Choroid plexus epithelial cell (primary cell): ENCODE measurements at places on chromosomes 1 and 21.

- peak; percentile 54 for DNase-seq
Observed at GRCh38 chr1:26278303-26278702, 1.6 kb upstream of the SH3BGRL3 start.

DNA sequence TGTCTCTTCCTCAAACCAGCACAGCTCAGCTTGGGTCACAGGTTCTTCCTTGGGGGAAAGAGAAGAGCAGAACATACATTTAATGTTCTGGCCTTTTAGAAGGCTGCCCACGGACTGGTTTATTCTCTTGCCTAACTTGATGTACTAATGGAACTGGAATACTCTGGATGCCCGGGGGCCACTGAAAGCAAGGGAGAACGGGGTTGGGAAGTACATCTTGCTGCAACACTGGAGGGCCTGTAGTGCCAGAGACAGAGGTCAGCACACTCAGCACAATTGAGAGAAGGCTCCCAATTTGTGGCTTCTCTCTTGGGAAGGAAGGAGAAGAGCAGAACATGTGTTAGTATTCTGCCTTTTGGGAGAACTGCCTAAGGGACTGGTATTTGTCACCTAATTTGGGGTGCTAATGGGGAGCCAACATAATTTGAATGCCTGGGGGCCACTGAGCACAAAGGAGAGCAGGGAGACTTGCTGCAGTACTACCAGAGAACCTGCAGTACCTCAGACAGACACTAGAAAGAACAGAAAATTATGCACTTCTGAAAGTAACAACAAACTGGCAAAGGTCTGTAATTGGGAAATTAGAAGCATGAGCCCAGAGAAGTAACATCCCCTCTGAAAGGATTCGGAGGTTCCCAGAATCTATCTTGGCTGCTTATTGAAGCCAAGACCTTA, 14.1 kb downstream of the ZNF691 start:
- peak; percentile 15 for DNase-seq

DNA sequence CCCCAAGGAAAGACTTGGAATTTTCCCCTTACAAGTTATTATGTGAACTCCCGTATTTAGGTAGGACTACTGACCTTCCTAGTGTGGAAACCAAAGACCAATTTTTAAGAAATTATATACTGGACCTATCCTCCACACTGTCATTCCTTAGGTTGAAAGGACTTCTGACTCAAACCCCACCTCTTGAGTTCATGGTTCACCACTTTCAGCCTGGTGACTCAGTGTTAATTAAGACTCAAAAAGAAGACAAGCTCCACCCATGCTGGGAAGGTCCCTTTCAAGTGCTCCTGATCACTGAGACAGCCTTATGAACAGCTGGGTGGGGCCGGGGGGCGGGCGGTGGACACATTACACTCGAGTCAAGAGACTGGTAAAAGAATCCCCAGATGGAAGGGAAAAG, 113.2 kb downstream of the LRRC53 start:
- DNase-seq, result no peak

- DNase-seq, result no peak
Observed at GRCh38 chr21:44490405-44490804, 35.1 kb downstream of the LRRC3 start.

DNA sequence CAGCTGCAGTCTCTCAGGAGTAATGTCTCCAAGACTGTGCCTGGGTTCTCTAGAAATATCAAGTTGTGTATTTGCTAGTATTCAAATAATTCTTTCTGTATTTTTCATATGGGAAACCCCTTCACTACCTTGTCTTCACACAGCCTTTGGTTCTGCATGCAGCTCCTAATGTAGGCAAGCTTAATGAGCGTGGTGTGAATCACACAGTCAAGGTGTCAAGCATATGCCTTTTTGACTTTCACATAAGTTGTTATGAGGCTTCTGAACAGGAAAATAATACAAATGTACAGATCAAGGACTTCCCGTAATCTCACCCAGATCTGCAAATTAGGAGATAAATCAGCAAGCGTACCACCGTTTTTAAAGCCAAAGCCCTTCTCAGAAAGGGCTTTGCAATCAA, at the start of gene FCRL3:
FCRL3 (minus strand) TSS at position 38 of the 400 bp plus-strand sequence. CDS start 280 bp downstream, outside the sequence.
- DNase-seq, result no peak

DNA sequence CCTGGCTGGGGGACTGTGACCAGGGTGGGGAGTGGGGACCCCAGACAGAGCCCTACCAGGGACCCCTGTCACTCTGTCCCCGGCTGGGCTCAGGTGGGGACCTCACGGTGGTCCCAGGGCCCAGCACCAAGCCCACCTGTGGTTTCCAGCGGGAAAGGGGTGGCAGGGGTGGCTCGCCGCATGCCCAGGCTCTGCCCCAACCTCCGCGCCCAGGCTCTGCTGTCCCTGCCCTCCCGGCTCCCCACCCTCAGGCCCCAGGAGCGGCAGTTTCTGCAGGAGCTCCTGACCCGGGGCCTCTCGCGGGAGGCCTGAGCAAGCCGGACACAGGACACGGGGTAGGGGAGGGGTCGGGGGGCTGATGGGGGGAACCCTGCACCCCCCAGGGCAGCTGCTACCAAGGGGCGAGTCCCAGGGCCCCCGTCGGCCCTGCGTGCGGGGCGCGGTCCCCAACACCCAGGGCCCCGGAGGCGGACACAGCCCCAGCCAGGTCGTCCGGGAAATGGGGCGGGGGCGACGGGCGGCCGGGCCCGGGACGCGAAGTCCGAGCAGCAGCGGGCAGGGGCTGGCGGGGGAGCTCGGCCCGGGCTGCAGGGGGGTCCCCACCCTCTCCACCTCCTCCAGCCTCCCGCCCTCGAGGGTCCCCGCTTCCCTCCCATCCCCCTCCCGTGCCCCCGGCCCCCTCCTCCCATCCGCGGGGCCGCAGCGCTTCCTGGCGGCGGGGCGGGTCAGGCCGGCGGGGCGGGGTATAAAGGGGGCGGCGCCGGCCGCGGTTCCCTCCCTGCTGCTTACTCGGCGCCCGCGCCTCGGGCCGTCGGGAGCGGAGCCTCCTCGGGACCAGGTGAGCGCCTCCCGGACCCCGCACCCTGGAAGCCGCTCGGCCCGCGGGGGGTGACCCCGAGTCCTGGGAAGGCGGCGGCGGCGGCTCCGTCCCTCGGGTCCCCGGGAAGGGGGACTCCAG, at the start of gene COL6A2:
COL6A2 (plus strand) TSS at position 777 of the 958 bp plus-strand sequence.
- peak; percentile 59 for DNase-seq

DNA sequence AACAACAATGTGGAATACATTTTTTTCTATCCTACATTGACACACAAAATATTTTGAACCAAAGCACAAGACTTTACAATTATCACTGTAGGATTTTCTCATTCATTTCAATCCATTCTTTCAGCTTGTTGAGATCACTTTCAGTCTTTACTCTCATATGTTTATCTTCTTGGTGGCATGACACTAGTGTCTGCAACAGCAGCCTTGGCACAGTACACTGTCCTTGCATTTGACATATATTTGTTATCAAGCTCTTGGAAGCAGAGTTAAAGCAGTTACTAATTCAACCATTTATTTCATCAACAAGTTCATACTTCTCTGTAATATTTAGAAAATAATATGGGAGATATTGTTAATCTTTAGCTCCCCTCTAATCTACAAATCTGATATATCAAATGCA, 922.4 kb upstream of the ADGRL2 start:
- no peak for DNase-seq

- no peak for DNase-seq
Observed at GRCh38 chr1:174399211-174399610, 48.6 kb upstream of the GPR52 start.

DNA sequence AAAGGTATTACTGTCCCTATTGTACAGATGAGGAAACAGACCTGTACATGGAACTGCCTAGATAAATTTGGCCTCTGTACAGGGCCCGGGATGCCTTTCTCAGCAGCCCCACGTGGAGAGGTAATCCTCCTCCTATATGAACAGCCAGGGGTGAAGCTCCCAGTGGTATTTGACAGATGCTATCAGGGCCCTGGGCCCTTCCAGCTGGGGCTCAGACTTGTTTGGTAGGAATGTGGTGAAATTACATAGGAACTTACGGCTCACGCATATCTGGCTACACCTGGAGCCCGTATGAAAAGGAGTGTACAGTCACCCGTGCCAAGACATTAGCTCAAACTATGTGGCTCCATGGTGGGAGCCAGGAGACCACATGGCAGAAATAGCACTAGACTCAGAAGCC, 24.8 kb upstream of the TCEA3 start:
- DNase-seq, result no peak

- no peak for DNase-seq
Observed at GRCh38 chr1:245870698-245871097, 636.4 kb downstream of the SMYD3 start.

- DNase-seq, result peak; percentile 7
Observed at GRCh38 chr1:18575620-18576019, 55.0 kb upstream of the PAX7 start.

GRCh38 chr1:1299686-1300351, 7.9 kb downstream of the ACAP3 start:
- no peak for DNase-seq

DNA sequence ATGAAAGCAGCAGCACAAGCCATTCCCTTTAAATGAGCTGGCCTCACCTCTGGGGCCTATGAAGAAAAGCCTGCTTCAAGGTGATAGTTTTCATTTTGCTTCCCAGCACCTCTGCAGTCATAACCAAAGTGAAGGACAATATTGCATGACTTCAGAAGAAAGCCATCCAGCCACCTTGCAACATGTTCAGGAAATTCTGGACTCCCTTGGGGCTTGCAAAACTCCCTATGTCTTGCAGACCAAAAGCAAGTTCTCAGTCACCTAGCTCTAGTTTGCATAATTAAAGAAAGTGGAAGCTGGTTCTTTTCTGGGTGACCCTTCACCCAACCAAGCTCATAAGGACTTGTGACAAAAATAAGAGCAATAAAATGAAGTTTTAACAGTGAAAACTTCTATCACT, 87.6 kb downstream of the GFI1 start:
- DNase-seq, result peak; percentile 41

- no peak for DNase-seq
Observed at GRCh38 chr1:54222711-54223110, 22.7 kb downstream of the MRPL37 start.

GRCh38 chr1:239735111-239735510, 348.7 kb downstream of the CHRM3 start:
- DNase-seq, result no peak

GRCh38 chr21:34272321-34272720, 91.5 kb upstream of the KCNE2 start:
- no peak for DNase-seq

GRCh38 chr1:225388372-225388771, 39.5 kb downstream of the LBR start:
- no peak for DNase-seq

GRCh38 chr1:34444516-34444915, 267.8 kb downstream of the C1orf94 start:
- DNase-seq, result no peak

GRCh38 chr1:188402986-188403385, 1574.2 kb downstream of the PLA2G4A start:
- no peak for DNase-seq

- DNase-seq, result no peak
Observed at GRCh38 chr1:197632651-197633050, 142.6 kb downstream of the DENND1B start.

- DNase-seq, result no peak
Observed at GRCh38 chr1:81850031-81850430, 49.3 kb downstream of the ADGRL2 start.

GRCh38 chr1:38068220-38068979, 21.8 kb upstream of the POU3F1 start:
- DNase-seq, result no peak

DNA sequence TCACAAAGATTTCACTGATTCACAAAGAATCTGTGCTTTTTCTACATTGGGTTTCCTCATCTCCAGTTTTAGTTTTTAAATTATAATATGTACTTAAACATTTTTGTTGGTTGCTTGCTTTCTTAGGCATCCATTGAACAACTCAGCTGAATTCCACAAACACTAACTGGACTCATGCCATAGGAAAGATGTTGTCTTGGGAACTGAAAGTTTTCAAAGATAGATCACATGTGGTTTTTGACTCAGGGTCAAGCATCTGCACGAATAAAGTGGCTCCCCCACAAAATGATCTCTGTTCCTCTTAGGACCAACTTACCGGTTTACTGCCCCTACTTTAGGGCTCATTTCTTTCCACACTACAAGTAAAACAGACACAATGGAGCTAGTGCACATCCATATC, 3.1 kb upstream of the KRTAP21-1 start:
- no peak for DNase-seq

DNA sequence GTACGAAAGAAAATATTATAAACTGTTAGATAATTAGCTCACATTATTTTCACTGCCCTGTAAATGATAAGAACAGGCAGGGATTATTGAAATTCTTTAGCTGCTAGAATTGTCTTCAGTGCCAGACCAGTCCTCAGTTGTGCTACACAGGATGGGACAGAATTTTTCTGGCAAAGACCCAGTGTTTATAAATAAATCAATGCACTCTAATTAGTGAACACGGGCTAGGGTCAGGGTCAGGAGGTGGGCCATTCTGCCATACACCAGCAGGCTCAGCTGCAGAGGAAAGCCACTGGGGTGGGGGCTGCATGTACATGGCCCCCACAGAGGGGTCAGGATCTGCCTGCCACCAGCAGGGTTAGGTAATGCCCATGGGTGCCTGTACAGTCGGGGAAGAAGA, 6.4 kb downstream of the BCAR3 start:
- DNase-seq, result no peak
